Pons (tissue), 1 donor: ENCODE measurements at places on chromosomes 5 and 9.

DNA sequence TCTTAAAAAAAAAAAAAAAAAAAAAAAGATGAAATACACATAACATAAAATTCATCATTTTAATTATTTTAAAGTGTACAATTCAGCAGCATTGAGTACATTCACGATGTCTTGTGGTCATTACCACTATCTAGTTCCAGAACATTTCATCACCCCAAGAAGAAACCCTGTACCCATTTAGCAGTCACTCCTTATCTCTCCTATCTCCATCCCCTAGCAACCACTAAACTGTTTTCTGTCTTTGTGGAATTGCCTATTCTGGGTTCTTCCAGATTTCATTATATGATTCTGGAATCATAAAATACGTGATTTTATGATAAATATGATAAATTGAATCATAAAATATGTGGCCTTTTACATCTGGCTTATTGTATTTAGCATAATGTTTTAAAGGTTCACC lies 8.9 kb upstream of the HMCN2 start:
- no peak for DNase-seq

- DNase-seq: no peak
These were observed 5.4 kb upstream of the NKX2-5 start for GRCh38 chr5:173240091-173241050.

DNA sequence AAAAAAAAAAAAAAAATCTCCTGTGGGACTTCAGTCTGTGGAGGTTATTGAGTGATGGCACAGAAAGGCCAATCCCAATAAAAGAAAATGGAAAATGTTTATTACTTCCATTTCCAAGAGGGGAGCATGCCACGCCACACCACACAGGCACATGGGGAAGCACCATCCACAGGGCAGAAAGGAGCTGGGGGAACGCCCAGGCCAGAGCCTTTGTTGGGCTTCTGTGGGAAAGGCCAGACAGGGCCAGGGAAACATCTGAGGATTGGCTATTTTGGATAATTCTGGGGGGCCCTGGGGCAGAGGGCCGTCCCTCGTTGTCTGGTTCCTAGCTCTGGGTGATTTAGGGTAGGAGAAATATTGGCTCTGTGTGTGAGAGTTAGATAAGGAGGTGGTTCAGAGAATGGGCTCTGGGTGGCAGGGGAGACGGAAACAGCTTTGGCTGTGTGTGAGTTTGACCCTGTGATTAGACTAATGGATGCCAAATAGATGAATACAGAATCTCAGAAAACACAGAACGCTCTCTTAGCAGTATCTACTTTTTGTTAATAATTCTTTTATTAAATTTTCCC lies 49.0 kb upstream of the ABL1 start:
- no peak for DNase-seq

GRCh38 chr5:133792024-133792423 lies 176.4 kb downstream of the C5orf15 start:
- no peak for DNase-seq
